ENCODE measurements at places on chromosomes 4 and X. TPM values are rescaled to one million over a fixed set of nuclear protein-coding genes. Genes with fewer than 3 reads are reported as not detected.

- DNase-seq = no peak
- H3K4me1 ChIP-seq = no peaks in the 10 kb centered on the region
Observed at GRCh38 chrX:56782791-56783449, 53.9 kb downstream of the NBDY start.

Gene GYPB
- total RNA-seq = not detected

Gene UBE2D3
- 498 TPM for total RNA-seq

Gene CLNK
- total RNA-seq = not detected

Gene PAK3
- 5.0 TPM for total RNA-seq

Gene PPP4R3C
- total RNA-seq = not detected

DNA sequence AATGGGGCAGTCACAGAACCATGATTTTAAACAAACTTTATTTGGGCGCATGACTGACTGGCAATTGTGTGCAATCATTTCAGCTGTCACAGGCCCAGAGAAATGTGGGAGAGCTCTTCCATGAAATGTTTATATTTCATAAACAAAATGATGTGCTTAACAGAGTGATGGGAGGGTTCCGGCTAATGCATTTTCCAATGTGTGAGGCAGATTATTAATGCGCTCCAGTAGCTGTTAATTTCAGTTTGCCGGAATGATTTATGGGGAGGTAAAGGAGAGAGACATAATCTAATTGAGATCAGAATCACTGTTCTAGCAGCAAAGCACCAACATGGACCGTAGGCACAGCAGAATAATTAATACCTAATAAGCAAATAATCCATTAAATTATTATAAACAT lies 55.6 kb downstream of the NKX6-1 start:
- H3K36me3 ChIP-seq = no peaks in the 10 kb centered on the region
- H3K27ac ChIP-seq = no peak overlapping the region
- no peaks in the 10 kb centered on the region for H3K27me3 ChIP-seq
- no peak for DNase-seq
- H3K4me3 ChIP-seq = no peak overlapping the region

Gene PKD2
- total RNA-seq = 34.8 TPM
